Right kidney (tissue), 9 donors: ENCODE measurements at places on chromosomes 3 and 15.

DNA sequence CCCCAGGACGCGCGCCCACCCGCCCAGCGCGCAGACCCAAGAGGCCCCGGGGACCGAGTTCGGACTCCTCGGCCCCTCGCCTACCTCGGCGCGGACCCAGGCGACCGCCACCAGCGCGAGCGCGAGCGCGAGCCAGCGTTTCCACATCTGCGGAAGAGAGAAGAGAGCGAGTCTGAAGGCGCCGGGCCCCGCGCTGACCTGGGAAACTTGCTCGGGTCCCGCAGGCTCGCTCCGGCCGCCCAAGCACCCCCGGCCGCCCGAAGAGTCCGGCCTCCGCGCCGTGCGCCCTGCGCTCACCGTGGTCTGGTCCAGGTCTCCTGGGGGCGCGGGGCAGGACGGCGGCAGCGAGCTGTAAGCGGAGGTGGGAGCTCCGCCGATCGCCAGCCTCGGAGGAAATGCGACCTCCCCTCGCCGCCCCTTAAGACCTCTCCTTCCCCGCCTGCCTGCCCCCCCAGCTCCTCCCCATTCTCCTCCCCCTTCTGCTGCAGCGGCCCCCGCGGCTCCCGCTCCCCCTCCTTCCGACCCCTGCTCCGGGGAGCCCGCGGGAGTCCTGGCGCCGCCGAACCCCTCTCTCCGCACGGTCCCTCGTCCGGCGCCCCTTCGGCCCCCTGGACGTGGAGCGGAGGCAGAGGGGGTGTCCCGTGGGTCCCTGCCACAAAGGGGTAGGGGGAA, at the start of gene FSTL1:
TSS of gene FSTL1 (minus strand) at position 393 of the 672 bp plus-strand sequence. CDS start at position 147, 246 bp downstream.
- peak; percentile 95 for DNase-seq

GRCh38 chr3:12815719-12816118, 19.2 kb downstream of the CAND2 start:
- no peak for DNase-seq

GRCh38 chr3:171933441-171933840, 90.3 kb downstream of the TMEM212 start:
- DNase-seq = no peak

DNA sequence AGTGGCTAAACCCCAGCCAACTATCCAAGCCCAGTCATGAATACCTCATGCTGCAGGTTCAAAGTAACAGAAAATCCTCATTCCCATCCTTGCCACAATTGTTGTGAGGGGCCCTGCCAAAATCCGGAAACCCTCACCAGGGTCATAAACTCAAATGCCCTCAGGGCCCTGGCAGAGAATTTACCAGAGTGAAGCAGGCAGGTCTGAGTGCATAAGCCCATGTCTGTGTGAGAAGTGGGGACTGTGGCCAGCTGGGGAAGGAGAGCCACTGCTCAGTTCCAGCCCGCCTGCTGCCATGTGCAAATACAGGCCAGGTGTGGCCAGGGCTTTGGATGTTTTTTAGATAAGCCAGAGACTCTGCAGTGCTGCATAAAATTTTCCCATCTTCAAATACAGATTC, 7.0 kb downstream of the CEP152 start:
- no peak for DNase-seq

GRCh38 chr3:109597444-109597843, 260.1 kb upstream of the DPPA4 start:
- peak; percentile 17 for DNase-seq
